ENCODE measurements at places on chromosomes 3 and 15.
A peak's percentile ranks its signal among the peaks of the same experiment; 100 is the strongest.

DNA sequence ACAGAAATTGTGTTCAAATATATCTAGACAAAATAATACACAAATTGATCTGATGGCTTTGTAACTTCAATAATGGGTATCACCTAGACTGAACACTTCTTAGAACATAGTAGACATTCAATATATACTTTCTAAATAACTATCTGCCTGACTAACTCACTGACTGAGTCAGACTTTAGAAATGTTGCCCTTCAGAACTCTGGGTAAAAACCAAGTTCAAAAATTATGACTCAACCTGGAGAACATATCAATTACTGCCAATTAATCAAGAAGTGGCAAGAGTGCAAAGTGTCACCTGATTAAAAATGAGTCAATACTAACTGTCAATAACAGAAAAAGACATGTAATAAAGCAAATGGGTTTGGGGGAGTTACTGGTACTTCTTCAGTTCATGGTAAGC lies 144.6 kb upstream of the TMCO5A start:
- DNase-seq, result no peak

GRCh38 chr3:74465715-74466410 lies 148.6 kb downstream of the CNTN3 start:
- no peak for DNase-seq

DNA sequence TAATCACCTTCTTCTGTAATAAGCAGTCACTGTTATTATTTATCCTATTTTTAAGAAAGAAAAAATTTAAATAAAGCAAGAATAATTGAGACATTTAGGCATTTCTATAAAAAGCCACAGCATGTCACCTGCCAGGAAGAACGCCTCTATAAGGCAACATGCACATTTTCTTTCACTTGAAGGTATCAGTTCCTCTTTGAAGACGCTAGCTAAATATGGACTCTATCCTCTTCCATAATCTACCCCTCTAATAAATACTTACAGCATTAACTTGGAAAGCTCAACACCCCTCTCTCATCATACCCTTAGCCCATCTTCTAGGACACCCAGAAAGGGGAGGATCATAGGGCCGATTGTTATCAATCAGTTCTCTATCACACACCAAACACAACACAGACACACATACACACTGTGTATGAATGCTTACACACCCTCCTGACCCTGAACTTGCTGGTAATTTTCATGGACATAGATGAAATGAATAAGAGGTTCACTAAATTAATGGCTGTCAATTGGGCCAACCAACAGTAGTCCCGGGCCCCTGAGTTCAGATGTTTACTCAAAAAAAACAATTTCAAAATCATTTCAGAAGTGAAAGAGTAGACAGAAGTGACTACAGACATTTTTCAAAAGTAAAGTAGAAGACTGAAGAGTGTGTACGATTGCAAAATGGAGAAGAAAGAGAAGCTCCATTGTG lies 102.5 kb downstream of the ZMAT3 start:
- no peak for DNase-seq

DNA sequence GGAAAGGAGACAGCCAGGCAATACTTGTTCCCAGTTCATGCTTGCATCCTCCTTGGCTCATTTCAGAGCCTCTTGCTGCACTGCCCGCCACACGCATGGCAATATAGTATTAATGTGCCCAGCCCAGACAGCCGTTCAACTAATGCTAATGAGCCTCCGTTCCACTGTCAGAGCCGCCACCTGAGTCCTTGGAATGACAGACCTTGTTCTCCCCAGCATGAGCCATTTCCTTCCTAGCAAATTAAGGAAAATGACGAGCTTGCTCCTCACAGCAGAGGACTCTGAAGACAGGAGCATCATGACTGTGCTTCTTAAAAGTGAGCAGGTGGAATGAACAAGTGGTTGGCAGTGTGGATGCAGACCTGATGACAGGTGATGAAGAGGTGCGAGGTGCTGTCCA lies 10.8 kb upstream of the LRRC15 start:
- no peak for DNase-seq

- DNase-seq, result no peak
These were observed 188.5 kb downstream of the CADPS start for GRCh38 chr3:62686503-62687294.

- DNase-seq, result no peak
These were observed 34.0 kb downstream of the PLEKHO2 start for GRCh38 chr15:64875641-64876223.

DNA sequence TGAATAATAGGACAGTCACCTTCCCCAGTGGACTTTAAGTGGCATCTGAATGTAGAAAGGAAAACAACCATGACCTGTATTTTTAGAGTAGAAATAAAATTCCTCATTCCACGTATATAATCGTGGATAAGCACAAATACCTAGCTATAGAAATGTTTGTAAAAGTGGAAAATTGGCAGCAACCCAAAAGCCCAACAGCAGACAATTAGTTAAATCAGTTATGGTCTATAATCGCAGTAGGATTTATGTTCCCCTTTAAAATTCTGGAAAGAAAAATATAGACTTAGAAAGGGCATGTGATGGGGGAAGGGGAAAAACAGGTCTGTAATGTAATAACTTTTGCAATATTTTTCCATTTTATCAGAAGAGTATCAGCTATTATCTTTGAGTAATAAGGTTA lies 241.9 kb upstream of the ST8SIA2 start:
- DNase-seq, result no peak

GRCh38 chr15:100170291-100171210 lies 171.2 kb downstream of the ADAMTS17 start:
- peak; percentile 88 for DNase-seq

DNA sequence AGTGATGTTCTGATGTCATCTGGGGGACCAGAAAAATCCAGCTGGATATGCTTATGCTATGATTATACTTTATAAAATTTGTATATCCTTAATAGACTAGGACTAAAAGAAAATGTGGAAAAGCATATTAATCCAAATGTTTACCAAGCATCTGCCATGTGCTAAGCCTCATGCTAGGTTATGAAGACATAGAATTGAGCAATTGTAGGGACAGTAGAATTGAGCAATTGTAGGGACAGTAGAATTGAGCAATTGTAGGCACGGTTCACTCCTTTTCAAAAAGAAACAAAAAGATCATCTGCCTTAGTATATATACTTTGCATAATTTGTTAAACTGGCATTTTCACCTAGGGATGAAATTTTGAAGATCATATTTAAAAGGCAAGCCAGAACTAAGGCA lies 18.3 kb downstream of the ABHD5 start:
- no peak for DNase-seq

GRCh38 chr3:117150628-117151027 lies 441.0 kb downstream of the TUSC7 start:
- DNase-seq, result no peak

DNA sequence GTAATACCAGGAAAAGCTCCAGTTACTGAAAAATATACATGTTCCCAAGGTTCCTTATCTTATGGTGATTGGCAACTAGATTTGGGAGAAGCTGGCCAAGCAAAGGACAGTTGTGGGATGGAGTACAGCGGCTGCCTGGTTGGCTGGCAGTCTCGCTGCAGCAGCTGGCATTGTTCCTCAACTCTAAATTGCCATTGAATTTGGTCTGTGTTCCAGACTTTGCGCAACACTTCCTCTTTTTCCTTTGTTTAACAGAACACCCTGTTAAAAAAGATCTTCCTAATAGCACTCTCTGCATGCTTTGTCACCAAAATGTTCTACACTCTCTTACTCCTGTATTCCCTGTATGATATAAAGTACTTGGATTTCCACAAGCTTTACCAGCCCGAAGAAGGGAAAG lies 420.6 kb upstream of the RBMS3 start:
- DNase-seq, result no peak

- DNase-seq, result no peak
These were observed 9.0 kb upstream of the PIK3R4 start for GRCh38 chr3:130755666-130756065.

DNA sequence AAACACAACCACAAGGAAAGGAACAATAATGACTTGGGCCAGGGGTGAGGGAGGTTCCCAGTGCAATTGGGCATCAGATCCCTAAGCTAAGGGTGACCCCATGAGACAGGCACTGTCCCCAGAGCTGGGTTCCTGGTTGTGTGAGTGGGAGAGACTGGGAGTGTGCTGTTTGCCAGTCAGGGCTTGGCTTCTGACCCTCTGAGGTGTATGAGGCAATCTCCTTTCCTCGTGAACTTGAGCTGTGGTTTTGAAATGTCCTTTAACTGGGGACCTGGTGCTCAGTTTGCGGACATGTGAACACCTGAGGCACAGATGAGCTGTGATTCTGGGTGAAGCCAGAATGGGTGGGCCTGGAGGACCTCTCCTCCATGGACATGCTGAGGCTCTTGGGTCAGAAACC lies 58.5 kb upstream of the PLXNA1 start:
- no peak for DNase-seq

DNA sequence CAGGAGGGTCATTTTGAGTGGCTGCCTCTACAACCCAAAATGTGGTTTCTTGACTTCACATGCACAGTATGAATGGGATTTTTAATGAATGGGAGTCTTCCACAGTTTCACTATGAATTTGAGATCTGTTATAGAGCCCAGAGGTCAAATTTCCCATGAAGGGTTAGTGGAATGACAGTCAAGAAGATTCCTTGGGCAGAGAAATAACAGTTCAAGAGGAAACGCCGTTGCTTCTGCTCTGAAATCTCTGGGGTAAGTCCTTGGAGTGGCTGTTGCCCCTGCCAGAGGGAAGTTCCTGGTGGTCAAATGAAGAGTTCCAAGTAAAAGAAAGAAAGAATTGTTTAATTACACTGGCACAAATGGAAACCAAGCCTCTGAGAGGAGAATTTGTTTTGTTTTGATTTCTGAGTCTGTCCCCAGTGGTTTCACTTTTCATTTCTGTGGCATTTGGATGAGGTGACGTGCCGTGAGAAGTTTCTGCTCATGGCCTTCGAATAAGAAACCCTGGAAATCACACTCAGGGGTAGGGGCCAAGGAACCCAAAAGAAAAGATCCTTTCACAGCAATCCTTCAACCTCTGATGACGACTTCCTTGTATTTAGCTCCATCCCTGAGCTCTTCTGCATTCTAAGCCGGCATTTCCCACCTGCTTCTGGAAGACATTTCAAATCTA lies 77.5 kb upstream of the IL12A start:
- DNase-seq, result no peak

GRCh38 chr15:32994810-32995424 lies 199.6 kb downstream of the FMN1 start:
- no peak for DNase-seq

- DNase-seq, result peak; percentile 80
These were observed 353.5 kb downstream of the MCTP2 start for GRCh38 chr15:94584833-94585244.

DNA sequence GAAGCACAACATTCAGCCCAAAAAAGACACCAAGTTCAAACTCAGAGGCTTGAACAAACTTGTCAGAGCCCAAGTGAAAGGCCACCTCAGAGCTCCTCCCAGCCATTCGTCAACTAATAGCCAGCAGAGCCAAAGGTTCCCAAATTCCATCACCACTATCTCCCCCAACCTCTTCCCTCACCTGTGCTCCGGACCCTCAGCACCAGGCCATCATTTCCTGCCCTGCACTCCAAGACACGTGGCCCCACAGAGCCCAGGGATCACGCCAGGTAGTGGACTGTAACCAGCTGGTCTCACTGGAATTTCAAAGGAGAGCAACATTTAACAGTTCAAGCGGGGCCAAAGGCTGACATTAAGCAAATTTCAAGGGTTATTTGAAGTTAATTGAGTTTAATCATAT lies 245.2 kb upstream of the IGF1R start:
- no peak for DNase-seq

- no peak for DNase-seq
These were observed 23.3 kb downstream of the CBLB start for GRCh38 chr3:105845488-105845887.

DNA sequence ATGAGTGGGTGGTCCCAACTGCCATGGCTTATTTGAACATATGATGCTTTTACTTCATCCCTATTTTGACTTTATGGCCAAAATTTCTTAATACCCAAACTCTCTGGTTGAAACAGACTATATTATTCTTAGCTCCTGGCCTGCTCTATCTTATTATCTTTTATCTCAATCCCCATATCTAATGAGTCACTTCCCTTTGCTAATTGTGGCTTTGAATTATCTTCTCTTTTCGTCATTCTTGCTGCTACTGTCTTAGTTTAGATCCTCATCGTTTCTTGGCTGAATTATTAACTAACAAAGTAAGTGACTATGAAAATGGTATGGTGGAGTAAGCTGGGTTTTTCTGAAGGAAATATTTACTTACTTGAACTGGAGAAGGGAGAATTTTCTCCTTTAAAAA lies 28.2 kb upstream of the DNAJC19 start:
- no peak for DNase-seq

DNA sequence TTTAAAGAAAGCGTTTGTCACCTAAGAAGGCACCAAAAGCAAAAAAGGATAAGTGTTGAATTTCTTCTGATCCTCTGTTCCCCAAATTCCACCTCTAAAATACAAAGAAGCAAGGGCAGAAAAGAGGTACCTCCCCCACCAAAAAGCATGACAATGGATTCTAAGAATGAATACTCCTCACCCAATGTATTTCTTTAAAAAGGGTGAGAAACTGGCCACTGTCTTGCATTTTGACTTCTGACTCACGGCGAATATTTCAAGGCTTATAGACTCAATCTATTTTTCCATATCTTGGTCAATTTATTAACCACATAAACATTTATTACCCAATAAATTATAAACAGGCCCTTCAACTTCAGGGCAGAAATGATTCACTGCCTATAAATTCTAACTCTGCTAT lies 131.1 kb downstream of the NR1I2 start:
- no peak for DNase-seq

DNA sequence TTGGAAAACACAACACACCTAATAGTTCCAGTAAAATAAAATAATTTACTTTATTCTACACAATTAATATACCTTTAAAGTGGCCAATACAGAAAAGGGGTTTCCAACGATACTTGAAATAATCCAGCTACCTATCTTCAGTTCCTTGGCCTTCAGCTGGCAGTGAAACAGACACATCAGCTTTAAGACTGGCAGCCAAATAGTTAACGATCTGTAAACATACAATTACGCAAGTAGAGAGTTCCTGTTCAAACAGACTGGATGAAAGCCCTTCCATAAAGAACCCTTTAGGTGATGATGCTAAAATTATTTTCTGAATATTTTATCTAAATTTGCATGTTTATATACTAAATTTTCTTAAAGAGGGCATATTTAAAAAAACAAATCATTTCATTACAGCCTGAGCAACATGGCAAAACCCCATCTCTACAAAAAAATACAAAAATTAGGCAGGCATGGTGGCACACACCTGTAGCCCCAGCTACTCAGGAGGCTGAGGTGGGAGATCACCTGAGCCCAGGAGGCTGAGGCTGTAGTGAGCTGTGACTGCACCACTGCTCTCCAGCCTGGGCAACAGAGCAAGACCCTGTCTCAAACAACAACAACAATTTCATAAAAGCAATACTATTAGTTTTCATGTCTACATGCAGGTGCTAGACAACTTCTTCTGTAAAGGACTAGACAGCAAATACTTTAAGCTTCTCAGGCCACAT lies 12.9 kb downstream of the DYNC1LI1 start:
- no peak for DNase-seq

- no peak for DNase-seq
These were observed 3.6 kb upstream of the MKRN3 start for GRCh38 chr15:23561914-23562313.

DNA sequence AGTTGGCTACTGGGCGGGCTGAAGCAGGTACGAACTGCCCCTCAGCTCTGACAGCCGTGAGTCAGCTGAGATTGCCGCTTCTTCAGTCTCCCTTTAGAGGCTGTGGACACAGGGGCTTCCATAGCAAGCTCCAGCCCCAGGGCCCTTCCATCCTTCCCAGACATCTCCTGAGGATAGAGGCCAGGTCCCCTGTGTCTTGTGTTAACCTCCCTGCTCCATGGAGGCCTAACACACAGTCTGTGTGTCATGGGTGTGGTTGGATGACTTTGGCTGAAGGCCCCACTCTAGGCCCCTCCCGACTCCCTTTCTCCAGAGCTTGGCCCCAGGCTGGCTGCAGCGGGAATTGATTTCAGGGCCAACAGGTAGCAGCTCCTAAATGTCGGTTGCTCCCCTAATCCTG lies 116.1 kb upstream of the TLE3 start:
- DNase-seq, result no peak
